ENCODE measurements at places on chromosomes 5 and 9.

DNA sequence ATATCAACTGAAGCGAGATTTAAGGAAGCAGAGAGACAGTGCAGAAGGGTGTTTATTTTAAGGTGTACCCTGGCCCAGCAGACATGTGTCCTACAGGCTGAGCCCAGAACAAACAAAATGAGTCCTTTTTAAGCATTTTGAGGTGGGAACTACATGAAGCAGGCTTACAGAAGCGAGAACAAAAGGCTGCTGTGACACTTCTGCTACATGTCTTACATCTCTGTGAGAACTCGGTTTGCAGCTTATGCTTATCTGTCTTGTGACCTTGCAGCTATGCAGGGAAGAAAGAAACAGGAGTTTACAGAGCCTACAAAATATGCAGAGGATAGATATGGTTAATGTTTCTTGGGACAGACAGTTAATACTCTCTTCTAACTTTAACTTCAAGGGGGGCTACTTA is 295.9 kb downstream of the CEMIP2 start:
- DNase-seq: no peak

GRCh38 chr9:8652255-8652654 is 852.7 kb upstream of the DMAC1 start:
- DNase-seq: no peak

- no peak for DNase-seq
These were observed 179.9 kb downstream of the PPP2R2B start for GRCh38 chr5:146698651-146699050.

DNA sequence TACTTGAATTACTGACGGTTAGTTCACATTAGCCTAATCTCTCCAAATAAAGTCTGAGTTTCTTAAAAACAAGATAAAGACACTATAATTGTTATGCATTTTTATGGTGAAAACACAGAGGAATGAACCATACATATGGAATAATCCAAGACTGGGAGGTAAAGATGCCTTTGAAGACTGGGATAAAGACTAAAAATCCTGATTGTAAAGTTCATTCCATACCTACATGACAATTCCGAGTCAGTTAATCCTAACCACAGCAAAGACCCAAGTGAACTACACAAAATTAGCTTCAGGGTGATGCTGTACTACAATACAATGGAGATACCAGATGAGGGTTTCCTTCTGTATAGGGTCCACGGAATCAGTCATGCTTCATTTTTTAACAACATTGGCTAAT is 6.3 kb downstream of the AP3B1 start:
- DNase-seq: no peak

GRCh38 chr5:168006456-168007130 is 284.9 kb upstream of the WWC1 start:
- no peak for DNase-seq

GRCh38 chr5:131321066-131321465 is 57.2 kb downstream of the CDC42SE2 start:
- DNase-seq: no peak

DNA sequence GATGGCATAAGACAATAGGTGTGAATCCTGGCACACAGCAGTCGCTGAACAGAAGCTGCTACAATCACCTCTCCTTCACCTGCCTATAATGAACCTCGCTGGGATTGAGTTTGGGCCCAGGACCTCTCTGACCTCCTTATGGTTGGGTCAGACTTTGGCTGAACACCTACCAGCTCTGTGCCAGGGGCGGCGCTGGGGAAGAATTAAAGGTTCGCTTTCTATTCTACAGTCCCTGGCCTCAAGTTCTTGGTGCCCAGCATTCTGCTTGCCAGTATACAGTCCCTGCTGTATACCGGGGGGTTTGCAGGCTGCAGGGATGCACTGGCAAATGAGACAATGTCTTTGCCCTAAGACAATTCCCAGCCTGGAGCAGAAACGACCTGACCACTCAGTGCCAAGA is 895 bp upstream of the STRBP start:
- DNase-seq: no peak

DNA sequence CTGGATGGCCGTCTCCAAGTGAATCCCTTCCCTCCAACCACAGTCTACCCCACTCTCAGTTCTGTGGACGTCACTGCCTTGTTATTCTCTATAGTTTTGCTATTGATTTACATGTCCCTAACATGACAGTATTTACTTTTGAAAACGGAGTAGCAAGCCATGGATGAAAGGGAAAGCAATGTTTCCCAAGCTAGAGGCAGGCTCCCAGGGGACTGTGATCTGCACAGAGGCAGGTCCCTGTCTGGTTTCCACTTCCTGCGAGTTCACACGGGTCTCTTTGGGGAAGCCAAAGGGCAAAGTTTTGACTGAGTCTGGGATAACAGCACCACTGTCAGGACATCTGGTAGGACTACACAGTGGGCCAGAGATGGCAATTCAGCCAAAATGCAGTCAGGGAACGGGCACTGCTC is 12.7 kb downstream of the C9orf153 start:
- peak; percentile 46 for DNase-seq

GRCh38 chr5:14223372-14223771 is 80.2 kb downstream of the TRIO start:
- DNase-seq: peak; percentile 71

DNA sequence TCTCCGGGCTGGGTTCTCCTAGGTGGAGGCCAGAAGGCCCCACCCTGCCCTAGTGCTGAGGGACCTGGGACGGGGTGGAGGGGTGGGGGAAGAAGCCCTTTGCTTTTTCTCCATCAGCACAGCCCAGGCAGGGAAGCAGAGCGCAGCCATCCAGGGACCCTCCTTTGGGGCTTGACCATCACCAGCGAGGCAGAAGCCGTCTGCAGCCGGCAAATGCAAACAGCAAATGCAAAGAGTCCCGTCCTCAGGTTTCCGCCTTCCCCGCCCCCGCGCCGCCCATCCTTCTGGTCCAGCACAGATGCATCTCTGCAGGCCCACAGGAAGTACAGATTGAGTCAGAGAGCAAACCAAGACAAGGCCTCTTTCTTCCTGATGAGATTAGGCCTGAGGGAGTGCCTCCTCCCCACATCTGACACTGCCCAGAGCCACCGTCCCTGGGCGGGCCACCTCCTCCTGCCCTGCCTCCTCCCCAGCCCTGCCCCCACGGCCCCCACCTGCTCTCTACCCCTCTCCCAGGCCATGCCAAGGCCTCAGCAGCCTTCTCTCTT is 23.4 kb downstream of the CORO2A start:
- peak; percentile 44 for DNase-seq

DNA sequence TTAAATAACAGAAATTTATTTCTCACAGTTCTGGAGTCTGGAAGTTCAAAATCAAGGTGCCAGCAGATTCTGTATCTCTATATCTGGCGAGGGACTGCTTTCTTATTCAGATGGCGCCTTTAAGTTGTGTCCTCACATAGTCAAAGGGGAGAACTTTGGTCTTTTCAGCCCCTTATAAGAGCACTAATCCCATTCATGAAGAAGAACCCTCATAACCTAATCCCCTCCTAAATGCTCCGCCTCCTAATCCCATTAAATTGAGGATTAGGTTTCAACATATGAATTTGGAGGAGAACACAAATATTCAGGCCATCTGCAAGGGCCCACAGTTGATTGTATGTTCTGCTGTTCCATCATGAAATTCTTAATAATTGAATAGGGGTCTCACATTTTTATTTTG is 10.8 kb upstream of the CCDC152 start:
- DNase-seq: no peak

DNA sequence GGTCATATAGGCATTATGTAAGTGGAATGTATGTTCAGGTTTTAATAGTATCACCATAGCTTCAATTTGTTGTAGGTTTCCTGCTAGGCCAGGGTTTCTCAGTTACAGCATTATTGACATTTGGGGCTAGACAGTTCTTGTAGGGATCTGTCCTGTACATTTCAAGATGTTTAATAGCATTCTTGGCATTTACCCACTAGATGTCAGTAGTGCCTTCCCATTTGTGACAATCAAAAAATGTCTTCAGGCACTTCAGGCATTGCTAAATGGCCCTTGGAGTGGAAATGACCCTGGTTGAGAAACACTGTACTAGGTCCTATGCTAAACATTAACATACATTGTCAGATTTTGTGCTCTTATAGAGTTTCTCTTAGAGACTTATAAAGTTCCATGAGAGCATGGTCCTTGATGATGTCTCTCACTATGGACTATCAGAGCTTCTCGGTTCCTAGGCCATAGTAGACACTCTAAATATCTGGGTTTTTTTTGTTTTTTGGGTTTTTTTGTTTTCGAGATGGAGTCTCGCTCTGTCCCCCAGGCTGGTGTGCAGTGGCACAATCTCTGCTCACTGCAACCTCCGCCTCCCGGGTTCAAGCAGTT is 1.4 kb downstream of the KIF20A start:
- peak; percentile 65 for DNase-seq

GRCh38 chr5:150065886-150066285 is 20.5 kb downstream of the CSF1R start:
- no peak for DNase-seq

DNA sequence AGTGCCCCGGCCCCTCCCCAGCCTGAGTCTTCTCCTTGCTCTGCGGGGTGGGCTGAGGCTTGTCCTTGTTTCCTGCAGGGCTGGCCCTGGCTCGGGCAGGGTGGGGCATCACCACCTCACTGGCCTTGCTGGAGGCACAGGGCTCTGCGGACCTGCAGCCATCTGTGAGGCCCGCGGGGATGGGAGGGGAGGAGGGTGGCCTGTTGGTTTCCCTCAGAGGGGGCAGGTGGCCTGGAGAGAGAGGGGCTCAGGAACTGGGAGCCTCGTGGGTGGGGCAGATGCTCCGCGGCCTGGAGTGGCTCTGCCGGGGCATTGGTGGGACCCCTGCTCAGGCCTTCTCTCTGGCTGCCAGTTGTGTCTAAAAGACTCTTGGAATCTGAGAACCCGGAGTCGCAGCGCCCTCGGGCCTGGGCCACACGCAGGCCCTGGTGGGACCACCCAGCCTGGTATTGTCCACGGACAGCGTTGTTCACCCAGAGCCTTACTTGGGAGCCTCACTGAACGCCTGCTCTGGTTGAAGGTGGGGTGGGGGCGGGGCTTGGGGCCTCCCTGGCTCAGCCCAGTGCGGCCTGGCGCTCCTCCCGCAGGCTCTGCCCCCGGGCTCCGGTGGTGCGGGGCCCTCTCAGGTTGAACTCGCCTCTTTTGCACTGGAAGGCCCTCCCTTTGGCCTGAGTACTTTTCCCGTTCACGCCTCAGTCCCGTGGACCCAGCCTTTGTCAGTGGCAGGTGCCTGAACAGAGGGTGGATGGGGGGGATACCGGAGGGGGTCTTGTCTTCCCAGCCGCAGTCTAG is 111.3 kb downstream of the RXRA start:
- no peak for DNase-seq

- peak; percentile 96 for DNase-seq
These were observed at the start of gene RAB3C for GRCh38 chr5:58582803-58583491. TSS of gene RAB3C (plus strand) at chr5:58583075. CDS start at chr5:58583209, 134 bp downstream.
